ENCODE measurements at places on chromosomes 11 and 22. TPM values are rescaled to one million over a fixed set of nuclear protein-coding genes. Genes with fewer than 3 reads are reported as not detected.
A peak's percentile ranks its signal among the peaks of the same experiment; 100 is the strongest.

DNA sequence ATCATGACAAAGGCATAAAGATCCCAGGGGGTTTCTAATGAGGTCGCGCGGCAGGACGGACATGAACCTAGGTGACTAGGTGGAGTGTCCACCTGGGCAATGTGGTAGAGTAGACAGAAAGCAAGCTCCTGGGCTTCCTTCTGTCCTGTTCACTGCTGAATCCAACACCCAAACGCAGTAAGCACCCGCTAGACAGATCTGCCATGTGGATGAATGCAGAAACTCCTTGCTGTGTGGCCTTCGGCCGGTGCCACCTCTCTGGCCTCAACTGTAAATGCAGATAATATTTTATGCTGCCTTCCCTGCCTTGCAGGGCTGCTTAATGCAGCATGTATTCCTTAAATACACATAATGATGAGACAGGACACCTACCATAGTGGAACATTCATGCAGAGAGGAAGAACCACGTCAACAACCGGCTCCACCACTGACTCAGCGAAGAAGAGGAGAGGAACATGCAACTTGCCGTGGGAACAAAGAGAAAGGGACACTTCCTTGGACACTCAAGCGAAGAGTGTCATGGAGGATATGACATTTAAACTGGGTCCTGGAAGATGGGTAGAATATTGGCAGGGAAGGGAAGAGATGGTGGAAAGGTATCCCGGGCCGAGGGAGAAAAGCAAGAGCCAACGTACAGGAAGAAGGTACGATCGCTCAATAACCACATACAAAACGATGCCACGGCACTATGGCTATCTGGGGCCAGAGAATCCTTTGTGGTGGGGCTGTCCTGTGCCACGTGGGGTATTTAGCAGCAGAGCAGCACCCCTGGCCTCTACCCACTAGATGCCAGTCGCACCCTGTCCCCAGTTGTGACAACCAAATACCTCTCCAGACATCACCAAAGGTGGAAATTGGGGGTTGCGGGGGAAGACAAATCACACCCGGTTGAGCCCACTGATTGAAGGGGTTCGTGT is 30.8 kb downstream of the MYH9 start:
- H3K27me3 ChIP-seq = no peaks in the 10 kb centered on the region
- H3K4me3 ChIP-seq = no peak overlapping the region
- peak overlapping the region; percentile 87 for H3K27ac ChIP-seq
- H3K4me1 ChIP-seq = peaks cover 94% of the 10 kb centered on the region

- H3K27ac ChIP-seq = no peak overlapping the region
- H3K36me3 ChIP-seq = no peaks in the 10 kb centered on the region
- peak; percentile 76 for DNase-seq
- no peaks in the 10 kb centered on the region for H3K27me3 ChIP-seq
- H3K4me1 ChIP-seq = peaks cover under 1% of the 10 kb centered on the region
Measured at GRCh38 chr22:25627271-25627852, 62.9 kb downstream of the GRK3 start.

DNA sequence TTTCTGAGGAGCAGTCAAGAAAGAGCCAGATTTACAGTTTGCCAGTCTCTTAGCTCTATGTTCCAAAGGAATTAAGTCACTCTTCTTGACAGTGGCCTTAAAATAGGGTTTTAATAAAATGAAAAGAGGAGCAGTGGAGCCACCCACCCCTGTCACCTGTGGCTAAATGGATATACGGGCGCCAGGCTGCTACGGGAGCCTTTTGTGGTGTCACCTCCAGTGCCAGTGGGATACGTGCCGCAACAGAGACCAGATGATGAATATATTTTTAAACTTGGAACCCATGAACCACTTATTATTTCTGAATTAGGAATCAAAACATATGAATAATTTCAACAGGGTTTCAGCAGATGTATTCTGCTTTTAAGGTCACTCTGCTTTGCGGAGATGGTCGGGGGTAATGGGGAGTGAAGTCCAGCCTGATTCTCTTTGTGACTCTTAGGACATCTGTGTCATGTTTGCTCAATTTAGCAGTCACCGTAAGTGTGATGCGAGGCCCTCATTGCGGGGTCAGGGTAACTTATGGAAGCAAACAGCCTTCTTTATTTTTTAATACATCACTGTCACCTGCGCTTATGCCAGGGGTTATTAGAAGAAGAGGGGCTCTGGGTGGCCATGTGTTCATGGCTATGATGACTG is 64.3 kb downstream of the ZBTB16 start:
- DNase-seq = no peak
- H3K4me1 ChIP-seq = no peaks in the 10 kb centered on the region
- peaks cover 6% of the 10 kb centered on the region for H3K27me3 ChIP-seq
- H3K4me3 ChIP-seq = no peak overlapping the region
- no peak overlapping the region for H3K27ac ChIP-seq
- no peaks in the 10 kb centered on the region for H3K36me3 ChIP-seq

GRCh38 chr11:3886985-3887384 is 31.5 kb downstream of the STIM1 start:
- no peak for DNase-seq
- no peak overlapping the region for H3K27ac ChIP-seq
- no peaks in the 10 kb centered on the region for H3K36me3 ChIP-seq
- H3K4me3 ChIP-seq = no peak overlapping the region
- H3K4me1 ChIP-seq = peaks cover 5% of the 10 kb centered on the region

DNA sequence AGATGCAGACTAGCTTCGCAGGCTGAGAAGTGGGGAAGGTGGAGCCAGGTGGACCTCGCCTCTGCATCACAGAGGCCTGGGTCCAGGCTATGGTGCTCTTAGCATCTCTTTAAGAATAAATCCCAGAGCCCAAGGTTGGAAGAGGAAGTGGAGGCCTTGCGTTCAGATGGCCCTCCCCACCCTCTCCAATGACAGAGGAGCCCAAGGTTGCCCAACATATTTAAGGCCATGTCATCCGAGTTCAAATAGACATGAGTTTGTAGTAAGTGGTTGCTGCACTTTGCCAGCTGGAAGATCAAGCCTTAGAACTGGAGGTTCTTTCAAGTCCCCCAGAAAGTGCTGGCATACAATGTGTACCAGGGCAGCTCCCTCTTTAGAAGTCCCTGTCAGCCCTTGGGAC is 47.1 kb upstream of the HORMAD2 start:
- no peaks in the 10 kb centered on the region for H3K27me3 ChIP-seq
- no peak for DNase-seq
- H3K27ac ChIP-seq = no peak overlapping the region
- peaks cover 8% of the 10 kb centered on the region for H3K4me1 ChIP-seq
- no peaks in the 10 kb centered on the region for H3K36me3 ChIP-seq

- no peaks in the 10 kb centered on the region for H3K27me3 ChIP-seq
- peaks cover 5% of the 10 kb centered on the region for H3K4me1 ChIP-seq
- no peaks in the 10 kb centered on the region for H3K36me3 ChIP-seq
- H3K27ac ChIP-seq = no peak overlapping the region
- DNase-seq = no peak
Measured at GRCh38 chr11:128299132-128299726, 288.1 kb downstream of the ETS1 start.

GRCh38 chr11:5992150-5992549 is 5.4 kb upstream of the OR52L1 start:
- H3K4me1 ChIP-seq = no peaks in the 10 kb centered on the region
- no peaks in the 10 kb centered on the region for H3K27me3 ChIP-seq
- no peak overlapping the region for H3K27ac ChIP-seq
- no peak overlapping the region for H3K4me3 ChIP-seq

RTN4R gene
- 1.9 TPM for total RNA-seq

DNA sequence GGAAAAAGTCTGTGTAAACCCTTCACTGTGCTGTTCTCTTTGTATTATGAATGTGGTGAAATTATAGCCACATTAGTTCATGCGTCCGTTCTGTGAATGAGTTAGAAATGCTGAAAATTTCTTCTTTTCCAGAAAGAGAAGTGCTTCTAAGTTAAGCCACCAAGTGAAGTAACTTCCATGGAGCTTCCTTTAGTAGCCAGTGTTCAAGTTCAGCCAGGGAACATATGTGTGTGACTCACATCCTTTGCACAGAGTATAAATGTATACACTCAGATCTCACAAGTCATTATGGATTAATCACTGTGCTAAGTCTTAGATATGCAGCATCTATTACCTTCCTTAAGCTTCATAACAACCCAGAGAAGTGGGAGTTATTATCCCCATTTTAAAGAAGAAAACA is 3.1 kb upstream of the MMP8 start:
- H3K27me3 ChIP-seq = no peaks in the 10 kb centered on the region
- peak; percentile 74 for DNase-seq
- H3K4me1 ChIP-seq = peaks cover 8% of the 10 kb centered on the region
- H3K4me3 ChIP-seq = no peak overlapping the region
- no peak overlapping the region for H3K27ac ChIP-seq

Data from astrocyte (in vitro differentiated cells and primary cell).